Suppressor macrophage treated with lipopolysaccharide for 1 hour (primary cell): ENCODE measurements at places on chromosomes 3 and 15.

GRCh38 chr3:129030611-129031010 lies 29.5 kb downstream of the EFCC1 start:
- no peak for DNase-seq

DNA sequence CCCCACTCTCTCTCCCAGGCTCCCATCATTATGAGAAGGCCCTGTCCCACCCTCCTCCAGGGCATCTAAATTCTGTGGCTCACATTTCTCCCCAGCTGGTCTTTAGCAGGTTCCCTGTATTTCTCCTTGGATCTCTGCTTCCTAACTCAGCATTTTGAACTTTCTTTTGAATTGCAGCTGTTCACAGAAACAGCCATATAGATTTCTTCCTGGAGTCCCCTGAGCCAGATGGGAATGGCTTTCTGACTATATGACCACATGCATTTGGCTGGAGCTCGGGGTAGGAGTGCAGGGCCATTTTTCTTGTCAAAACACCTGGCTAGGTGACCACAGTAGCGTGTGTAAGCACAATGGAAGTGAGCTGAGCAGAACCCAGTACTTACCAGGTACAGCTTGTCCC lies 22.0 kb downstream of the RBP2 start:
- no peak for DNase-seq

GRCh38 chr15:81014446-81015093 lies 13.8 kb downstream of the TLNRD1 start:
- DNase-seq, result no peak

GRCh38 chr3:38022896-38023709 lies 6.3 kb downstream of the PLCD1 start:
- DNase-seq, result no peak

- DNase-seq, result peak; percentile 47
Measured at GRCh38 chr3:127589600-127590281, 792 bp downstream of the TPRA1 start.

DNA sequence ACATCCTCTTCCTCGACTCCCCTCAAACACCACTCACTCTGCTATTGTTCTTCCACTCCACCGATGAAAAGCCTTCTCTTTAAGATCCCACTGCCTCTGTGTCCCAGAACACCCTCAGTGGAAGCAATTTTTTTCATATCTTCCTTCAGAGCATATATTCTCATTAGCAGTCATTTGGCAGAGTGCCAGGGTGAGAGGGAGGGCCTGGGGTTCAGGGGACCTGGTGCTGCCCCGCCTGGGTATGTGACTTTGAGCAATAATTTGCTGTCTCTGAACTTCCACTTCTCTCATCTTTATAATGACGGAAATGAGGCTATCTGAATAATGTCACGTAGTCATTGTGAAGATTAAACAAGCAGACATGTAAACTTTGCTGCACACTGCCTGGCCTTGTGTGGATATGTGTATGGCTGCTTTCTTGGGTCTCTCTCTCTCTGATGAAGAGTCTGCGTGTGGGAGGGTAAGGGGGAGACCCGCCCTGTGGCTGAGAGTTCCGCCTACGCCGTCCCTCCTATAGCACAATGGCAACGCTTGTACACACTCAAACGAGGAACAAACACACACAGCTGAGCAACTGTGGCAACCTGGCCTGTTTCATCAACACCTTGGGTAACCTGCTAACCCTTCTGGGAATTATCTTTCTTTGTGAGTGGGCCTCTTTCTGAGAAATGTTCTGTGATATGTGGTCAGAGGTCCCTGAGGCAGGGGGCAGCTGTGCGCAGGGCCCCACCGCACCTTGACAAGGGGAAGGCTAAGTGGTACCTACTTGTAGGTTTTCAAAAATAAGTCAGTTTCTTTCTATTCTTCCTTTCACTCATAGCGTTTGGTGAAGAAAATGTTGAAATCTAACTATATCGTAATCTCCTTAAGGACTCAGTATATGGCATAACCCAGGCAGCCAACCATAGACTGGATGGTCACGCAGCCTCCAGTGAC lies 369.8 kb downstream of the SV2B start:
- DNase-seq, result no peak

GRCh38 chr3:133895208-133896001 lies at the start of gene RAB6B:
Gene RAB6B, minus strand, starts transcription at chr3:133895882. Its CDS starts 416 bp downstream, at chr3:133895466.
- peak; percentile 50 for DNase-seq

- DNase-seq, result no peak
Measured at GRCh38 chr3:196559826-196560225, 8.5 kb downstream of the WDR53 start.

DNA sequence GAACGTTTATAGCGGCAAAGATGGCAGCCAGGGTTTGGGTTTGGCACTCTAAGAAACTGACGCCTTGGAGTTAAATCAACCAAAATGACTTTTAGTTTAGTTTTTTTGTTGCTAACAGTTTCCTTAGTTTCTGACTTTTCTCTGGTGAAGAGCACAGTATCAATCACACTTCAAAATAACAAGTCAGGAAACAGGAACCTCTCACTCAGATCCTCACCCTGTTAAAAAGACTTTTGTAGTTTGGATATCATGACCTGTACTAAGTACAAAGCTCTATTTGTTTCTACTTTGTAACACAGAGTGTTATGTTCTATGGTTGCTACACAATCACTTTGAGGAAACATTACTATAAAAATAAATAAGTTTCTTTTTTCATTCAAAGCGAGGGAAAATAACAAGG lies 51.1 kb downstream of the ATP10A start:
- DNase-seq, result no peak

DNA sequence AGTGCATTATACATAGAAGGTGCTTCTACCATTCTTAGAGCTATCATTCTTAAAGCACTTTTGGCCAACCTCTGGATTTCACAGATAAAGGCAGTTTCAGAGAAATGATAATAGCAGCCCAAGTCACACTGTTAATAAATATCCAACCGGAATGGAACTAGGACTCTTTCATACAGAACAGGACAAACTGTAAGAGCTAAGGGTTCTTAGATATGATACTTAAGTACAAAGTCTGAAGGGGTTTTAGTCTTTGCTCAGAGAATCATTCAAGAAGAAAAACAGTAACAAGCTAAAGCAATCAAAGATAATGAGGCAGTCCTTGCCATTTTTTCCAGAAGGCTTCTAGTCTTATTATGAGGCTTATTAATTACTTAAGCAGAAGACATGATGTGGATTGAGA lies 239.0 kb downstream of the ERC2 start:
- no peak for DNase-seq

DNA sequence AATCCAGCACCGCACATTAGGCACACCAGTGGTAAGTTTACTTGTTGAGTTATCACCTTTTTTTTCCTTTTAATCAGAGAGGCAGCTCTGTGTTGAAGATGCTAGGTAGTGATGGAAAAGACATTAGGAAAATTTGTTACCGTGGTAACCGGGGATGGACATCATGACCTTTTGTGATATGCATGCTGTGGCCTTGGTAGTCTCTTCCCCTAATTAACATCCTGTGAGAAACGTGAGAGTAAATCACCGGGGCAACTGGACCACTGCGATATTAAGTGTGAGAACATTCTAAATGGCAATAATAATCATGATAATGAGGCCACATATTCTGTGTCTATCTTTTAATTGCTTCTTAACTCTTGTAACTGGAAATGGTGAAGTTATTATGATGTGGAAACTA lies 362.0 kb downstream of the CACNA2D3 start:
- DNase-seq, result no peak
